Nucleus accumbens (tissue), 56 donors: ENCODE measurements at places on chromosomes 5 and 9.

DNA sequence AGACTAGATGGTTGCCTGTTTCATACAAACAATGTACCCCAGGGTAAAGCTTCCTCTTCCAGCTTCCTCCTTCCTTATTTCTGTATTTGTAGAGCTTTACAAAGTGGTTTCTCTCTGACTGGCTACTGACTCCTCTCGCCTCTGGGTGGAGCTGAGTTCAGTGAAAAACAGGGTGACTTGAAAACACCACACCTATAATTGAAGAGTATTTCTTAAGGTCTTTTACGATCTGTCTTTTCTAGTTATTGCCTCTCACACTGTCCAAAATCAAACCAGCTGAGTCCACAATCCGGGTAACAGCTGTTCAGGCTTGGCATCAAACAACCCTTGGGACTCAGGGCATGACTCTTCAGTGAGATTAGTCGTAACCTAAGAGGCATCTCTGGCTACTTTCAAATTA lies 200.4 kb downstream of the ARRDC3 start:
- no peak for DNase-seq

DNA sequence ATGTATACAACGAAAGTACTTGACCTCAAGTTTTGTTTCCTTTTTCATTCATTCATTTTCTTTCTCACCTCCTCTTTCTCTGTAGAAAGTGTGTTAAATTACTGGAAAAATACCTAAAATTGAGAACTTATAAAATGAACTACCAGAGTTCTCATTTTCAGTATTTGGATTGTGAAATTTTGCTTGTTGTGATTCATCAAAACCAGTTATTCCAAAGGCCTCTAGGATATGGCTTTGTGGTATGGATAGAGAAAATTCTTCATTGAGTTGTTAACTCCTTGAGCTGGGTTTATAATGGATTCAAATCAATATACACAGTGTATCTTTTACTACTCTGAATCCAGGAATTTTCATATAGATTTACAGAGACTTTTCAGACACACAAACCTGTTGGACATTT lies 287.6 kb downstream of the KDM4C start:
- DNase-seq: no peak

DNA sequence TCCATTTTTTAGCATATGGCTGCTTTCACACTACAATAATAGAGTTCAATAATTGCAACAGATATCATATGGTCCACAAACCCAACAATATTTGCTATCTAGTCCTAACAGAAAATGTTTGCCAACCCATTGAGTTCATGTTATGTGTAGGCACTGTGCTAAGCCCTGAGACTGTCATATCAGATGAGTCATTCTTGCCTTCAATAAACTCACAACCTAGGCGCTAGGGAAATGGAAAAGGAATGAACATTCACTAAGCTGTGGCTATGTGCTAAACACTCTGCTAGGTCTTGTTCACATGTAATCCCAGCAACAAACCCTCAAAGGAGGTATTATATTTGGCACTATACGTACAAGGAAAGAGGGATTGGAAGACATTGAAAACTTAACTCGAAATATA lies 8.4 kb upstream of the TIMD4 start:
- no peak for DNase-seq

- DNase-seq: no peak
Observed at GRCh38 chr5:39863926-39864552, 439.3 kb upstream of the DAB2 start.

DNA sequence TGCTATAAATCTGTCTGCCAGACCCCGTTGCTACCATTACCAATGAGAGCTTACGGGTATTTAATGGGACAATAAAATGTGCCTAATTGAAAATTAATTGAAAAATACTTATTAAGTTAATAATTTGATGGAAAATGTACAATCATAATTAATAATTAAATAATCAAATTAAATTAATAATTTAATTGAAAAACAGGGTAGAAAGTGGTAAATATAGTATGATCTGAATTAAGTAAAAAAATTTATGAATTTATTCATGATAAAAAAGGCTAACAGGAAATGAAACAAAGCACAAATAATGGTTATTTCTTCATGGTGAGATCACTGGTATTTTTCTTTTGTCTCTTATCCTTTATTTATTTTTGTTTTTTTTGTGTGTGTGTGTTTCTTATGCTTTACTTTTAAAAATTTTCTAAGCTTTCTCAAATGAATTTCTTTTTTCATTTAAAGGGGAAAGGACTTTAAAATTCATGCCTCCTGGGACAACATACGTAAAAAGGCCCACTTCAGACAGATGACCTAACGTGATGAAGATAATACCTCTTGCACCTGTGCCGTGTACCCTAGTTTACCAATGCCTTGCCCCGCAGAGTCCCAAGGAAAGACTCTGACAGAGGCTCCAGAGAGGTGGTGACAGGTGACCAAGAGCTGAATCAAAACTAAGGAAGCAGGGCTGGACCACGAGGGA lies 24.0 kb upstream of the RXRA start:
- no peak for DNase-seq

DNA sequence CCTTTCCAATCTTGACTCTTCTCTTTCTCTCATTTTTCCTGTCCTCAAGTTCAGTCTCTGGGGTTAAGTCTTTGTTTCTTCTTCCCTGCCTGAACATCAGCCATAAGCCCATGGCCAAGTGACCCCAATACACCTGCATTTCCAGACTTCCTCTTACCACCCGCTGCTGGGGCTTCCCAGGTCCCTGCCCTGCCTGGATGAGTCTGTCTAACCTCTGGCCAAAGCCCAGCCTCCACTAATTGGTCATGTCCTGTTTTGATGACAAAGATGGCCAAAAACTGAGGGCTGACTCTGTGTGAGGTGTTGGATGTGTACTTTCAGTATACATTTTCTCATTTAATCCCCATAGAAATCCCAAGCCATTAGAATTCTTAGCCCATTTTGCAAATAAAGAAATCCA lies 47.3 kb downstream of the SH3TC2 start:
- no peak for DNase-seq
